ENCODE measurements at places on chromosomes 16 and 17.

- no peak for DNase-seq
Measured at GRCh38 chr17:61233991-61234750, 165.5 kb upstream of the TBX2 start.

- DNase-seq = no peak
Measured at GRCh38 chr16:3807425-3808123, 72.9 kb downstream of the CREBBP start.

GRCh38 chr17:8345052-8345690 lies 5.5 kb downstream of the ODF4 start:
- no peak for DNase-seq

DNA sequence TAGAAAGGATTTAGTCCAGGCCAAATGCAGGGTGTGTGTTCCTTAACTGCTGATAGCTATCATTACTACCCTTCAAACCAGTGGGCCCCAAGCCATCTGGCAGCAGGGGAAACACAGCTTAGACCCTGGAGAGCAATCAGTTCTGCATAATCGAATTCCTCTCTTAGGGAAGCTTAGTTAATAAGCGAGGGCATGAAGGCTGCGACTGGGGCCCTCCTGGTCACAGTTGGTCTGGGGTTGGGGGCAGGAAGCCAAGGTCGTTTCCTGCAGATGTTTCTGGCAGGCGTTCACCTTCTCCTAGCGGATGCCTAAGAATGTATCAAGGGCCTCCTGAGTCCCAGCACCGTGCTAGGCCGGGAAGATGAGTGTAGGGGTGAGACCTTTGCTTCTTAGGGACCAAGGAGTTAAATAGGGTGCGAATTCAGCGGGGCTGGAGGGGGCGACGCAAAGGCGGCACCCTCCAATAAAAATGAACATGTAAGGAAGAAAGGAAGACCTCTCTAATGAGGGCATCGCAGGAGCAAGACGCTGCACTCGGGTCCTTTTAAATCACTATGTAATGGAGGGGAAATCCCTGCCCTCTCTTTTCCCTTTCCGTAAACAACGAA lies 16.5 kb upstream of the EEF2K start:
- DNase-seq = no peak

GRCh38 chr16:5062790-5063765 lies 2.7 kb downstream of the C16orf89 start:
- no peak for DNase-seq

DNA sequence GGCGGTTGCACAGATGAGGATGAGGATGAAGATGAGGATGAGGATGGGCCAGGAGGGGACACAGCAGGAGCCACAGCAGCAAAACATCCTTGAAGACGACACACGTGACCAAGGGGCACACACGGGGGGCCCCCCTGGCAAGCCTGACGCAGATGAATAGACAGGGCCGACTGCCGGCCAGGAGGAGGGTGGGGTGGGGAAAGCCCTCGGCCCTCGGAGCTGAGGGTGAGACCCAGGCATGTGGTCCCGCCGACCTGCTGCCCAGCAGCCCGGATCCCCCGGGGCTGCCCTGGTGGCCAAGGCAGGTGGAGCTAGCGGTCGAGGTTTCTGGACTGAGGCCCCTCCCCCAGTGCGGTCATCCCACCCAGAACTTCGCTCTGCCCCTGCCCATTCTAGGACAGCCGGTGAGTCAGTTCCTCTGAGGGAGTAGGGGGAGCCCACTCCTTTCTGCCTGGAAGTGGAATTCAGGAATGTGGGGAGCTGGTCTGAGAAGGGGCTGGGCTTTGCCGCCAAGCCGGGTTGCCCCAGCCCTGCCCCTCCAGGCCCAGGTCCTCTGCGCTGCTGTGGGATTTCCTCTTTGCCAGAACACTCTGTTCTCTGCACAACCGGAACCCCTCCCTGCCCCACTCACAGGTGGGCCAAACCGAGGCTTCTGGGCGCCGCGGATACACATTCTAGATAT lies 9.9 kb downstream of the CYGB start:
- DNase-seq = no peak

- DNase-seq = no peak
Measured at GRCh38 chr17:58060596-58061191, 22.5 kb upstream of the DYNLL2 start.

- no peak for DNase-seq
Measured at GRCh38 chr16:84545114-84545737, 40.8 kb upstream of the MEAK7 start.

- no peak for DNase-seq
Measured at GRCh38 chr16:79691007-79691406, 90.5 kb upstream of the MAF start.
